ENCODE measurements at places on chromosomes 3 and 15.

DNA sequence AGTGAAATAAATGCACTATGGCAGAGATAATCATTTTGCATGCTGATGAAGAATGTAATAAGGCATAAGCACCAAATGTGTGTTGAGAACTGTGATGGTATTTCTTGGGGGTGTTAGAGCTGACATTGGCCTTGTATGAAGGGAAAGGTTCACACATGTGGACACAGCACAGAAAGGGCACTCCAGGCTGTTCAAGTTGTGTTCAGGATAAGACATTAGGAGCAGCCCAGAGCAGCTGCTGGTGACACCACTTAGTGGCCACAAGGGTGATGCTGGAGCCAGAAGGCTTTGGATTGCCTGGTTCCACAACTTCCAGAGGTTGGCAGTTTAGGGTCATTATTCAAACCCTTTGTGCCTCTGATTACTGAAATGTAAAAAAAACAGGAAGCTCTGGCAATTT is 155.4 kb downstream of the GOLGA6L6 start:
- H3K4me1 ChIP-seq = no peaks in the 10 kb centered on the region
- no peaks in the 10 kb centered on the region for H3K27me3 ChIP-seq
- no peak for DNase-seq
- H3K27ac ChIP-seq = no peak overlapping the region
- no peak overlapping the region for H3K4me3 ChIP-seq

- H3K4me1 ChIP-seq = peaks cover 21% of the 10 kb centered on the region
- no peak overlapping the region for H3K4me3 ChIP-seq
- no peaks in the 10 kb centered on the region for H3K36me3 ChIP-seq
- H3K27ac ChIP-seq = no peak overlapping the region
- no peaks in the 10 kb centered on the region for H3K27me3 ChIP-seq
- no peak for DNase-seq
These were observed 335.3 kb upstream of the ARHGEF26 start for GRCh38 chr3:153785901-153786300.

DNA sequence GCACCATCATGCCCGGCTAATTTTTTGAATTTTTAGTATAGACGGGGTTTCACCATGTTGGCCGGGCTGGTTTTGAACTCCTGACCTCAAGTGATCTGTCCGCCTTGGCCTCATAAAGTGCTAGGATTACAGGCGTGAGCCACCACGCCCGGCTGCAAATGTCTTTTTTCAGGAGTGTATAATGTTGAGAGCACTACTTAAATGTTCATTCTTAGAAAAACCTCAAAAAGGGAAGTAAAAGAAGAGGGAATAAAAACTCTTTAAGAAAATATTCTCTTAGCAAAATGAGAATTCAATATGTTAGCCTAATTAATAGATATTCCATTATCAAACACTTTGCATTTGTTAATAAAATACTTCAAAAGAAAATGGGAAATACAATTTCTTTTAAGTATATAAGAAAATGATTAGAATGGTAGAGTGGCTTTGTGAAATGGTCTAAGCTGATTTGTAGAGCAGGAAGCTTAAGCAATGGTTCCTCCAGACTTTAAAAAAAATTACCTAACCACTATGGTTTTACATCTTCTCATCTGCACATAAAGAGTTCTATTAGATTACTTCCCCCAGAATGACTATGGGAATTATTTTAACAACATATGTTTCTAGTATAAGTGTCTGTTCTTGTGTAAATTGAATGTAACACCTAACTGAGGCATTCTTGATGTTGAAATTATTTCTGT is 226.7 kb upstream of the ALCAM start:
- H3K27me3 ChIP-seq = no peaks in the 10 kb centered on the region
- no peaks in the 10 kb centered on the region for H3K36me3 ChIP-seq
- H3K4me1 ChIP-seq = no peaks in the 10 kb centered on the region
- no peak for DNase-seq
- H3K27ac ChIP-seq = no peak overlapping the region

DNA sequence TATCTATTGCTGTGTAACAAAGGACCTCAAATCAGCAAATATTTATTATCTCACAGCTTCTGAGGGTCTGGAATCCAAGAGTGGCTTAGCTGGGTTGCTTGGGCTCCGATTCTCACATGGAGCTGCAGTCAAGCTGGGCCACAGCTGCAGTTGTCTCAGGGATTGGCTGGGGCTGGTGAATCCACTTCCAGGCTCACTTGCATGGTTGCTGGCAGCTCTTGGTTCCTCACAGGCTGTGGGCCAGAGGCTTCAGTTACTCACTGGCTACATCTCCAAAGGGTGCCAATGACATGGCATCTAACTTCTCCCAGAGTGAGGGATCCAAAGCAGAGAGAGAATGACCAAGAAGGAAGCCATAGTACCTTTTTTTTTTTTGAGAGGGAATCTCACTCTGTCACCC is 13.9 kb upstream of the SYNM start:
- H3K36me3 ChIP-seq = no peaks in the 10 kb centered on the region
- no peaks in the 10 kb centered on the region for H3K27me3 ChIP-seq
- no peak overlapping the region for H3K4me3 ChIP-seq

- no peak for DNase-seq
- H3K4me1 ChIP-seq = no peaks in the 10 kb centered on the region
- H3K27ac ChIP-seq = no peak overlapping the region
- no peaks in the 10 kb centered on the region for H3K27me3 ChIP-seq
- H3K36me3 ChIP-seq = no peaks in the 10 kb centered on the region
These were observed 317.6 kb downstream of the CHL1 start for GRCh38 chr3:514192-514591.

Measured in hepatocyte (in vitro differentiated cells).